ENCODE measurements at places on chromosomes 6 and 20. TPM values are rescaled to one million over a fixed set of nuclear protein-coding genes. Genes with fewer than 3 reads are reported as not detected.

The ARFGEF3 gene
- 3.7 TPM for total RNA-seq

The PLG gene
- not detected for total RNA-seq

The ANKRD6 gene
- 9.2 TPM for total RNA-seq

The TRIM15 gene
- not detected for total RNA-seq

The PGBD1 gene
- total RNA-seq, result 4.1 TPM

The THEMIS gene
- total RNA-seq, result 0.43 TPM

The MEA1 gene
- total RNA-seq, result 50.3 TPM

The OR2B6 gene
- total RNA-seq, result not detected

The GNMT gene
- 3.3 TPM for total RNA-seq

The HLA-DQB1 gene
- total RNA-seq, result 0.59 TPM

The NRSN1 gene
- total RNA-seq, result not detected

The LY6G6D gene
- total RNA-seq, result not detected

The SH3BGRL2 gene
- 15.5 TPM for total RNA-seq

The BMP2 gene
- total RNA-seq, result 8.9 TPM

The SSTR4 gene
- not detected for total RNA-seq

The SRMS gene
- not detected for total RNA-seq

The KIF25 gene
- not detected for total RNA-seq

The HMGCLL1 gene
- total RNA-seq, result 0.94 TPM

The STMND1 gene
- total RNA-seq, result not detected

The ZSCAN26 gene
- 13.3 TPM for total RNA-seq

The MEP1A gene
- total RNA-seq, result not detected

The POM121L2 gene
- total RNA-seq, result not detected

The RIPPLY2 gene
- not detected for total RNA-seq

The MYH7B gene
- total RNA-seq, result 34.9 TPM

Data from right atrium auricular region (tissue), 2 donors.